H4 (cell line): ENCODE measurements at places on chromosomes 3 and 15. TPM values are rescaled to one million over a fixed set of nuclear protein-coding genes. Genes with fewer than 3 reads are reported as not detected.
A peak's percentile ranks its signal among the peaks of the same experiment; 100 is the strongest.

MUC4 gene
- total RNA-seq, result not detected in 2 replicates

DNA sequence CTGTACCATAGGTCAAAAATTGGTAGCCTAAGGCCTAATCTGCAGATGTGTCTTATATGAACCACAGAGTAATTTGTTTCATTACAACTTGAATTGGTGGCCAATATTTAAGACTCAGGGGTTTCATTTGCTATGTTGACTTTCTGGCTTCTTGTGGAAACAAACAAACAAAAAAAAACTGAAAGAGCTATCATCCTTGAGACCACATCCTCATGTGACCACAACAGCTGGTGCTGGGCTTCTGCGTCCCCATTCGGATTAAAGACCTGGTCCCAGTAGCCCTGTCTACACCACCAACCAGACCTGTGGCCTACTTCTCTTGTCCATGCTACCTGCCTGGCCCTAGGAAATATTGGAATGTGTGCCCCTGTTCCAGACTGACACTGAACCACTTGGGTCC lies 61.7 kb downstream of the STRIT1 start:
- no peak for DNase-seq

GRCh38 chr3:104279617-104280016 lies 1087.1 kb upstream of the ALCAM start:
- DNase-seq, result peak; percentile 42

- no peak for DNase-seq
These were observed 113.7 kb downstream of the TJP1 start for GRCh38 chr15:29708519-29708918.
